ENCODE measurements at places on chromosomes 6 and 20.
A peak's percentile ranks its signal among the peaks of the same experiment; 100 is the strongest.

GRCh38 chr6:49782293-49782692 is 4.8 kb downstream of the PGK2 start:
- DNase-seq: no peak

DNA sequence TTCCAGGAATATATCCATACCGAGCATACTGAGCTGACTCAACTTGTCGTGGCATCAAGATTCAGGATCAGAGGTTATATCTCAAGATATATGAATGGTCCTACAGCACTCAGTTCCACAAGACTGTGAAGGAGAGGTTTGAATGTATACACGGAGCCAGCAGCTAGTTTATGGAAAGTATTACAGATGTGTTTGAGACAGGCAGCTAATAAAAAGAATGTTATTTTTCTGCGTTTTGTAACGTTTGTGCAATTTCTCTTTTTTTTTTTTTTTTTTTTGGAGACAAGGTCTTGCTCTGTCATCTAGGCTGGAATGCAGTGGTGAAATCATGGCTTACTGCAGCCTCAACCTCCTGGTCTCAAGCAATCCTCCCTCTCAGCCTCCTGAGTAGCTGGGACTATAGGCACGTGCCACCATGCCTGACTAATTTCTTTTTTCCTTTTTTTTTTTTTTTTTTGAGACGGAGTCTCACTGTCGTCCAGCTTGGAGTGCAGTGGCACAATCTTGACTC is 3.4 kb upstream of the FAM110A start:
- DNase-seq: no peak

DNA sequence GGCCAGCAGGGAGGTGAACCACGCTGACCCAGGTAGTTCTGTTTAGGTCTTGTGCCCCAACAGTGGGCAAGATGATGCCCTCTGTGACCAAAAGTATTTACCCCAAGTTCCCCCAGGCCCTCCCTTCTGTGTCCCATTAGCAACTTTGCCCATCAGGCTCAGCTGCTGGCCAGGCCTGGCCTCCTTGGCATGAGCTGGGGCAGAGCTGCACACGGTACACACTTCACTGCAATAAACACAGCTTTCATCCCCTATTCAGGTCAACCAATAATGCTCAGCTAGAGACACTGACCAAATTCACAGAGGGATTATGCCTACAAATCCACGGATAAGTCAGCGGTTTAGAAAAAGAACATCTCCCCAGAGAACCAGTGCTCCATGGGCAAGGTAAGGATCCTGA is 103.7 kb downstream of the SLC23A2 start:
- DNase-seq: no peak

DNA sequence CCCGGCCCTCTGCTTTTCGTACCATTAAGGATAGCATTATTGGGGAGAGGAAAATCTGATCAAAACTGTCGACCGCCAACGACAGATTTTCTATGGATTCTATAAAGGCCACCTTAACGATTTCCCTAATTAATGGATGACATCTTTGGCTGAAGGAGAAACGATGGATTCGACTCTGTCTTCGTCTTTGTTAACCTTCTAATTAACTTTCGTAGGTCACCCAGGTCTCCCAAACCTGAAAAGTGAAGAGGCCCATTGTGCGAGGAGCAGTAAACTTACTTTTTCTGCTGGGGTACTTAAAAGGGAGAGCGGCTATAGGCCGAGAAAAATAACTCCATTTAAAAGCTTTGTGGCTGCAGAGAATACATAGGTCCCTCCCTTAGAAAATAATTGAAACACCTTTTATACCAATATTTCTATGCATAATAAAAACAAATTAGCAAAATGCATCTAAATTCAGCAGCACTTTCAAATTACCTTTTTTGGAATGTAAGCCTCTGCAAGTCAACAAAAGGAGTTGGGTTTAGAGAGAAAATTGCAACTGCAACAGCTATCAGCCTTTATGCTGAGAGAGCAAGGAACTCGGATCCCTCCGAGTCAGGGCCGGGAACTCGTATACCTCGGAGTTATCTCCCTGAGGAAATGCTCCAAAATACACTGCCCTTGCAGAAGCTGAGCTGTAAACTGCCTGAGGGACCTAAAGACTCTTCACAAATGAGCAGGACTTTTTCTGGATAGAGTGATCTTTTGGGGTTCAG is 31.4 kb upstream of the NR2E1 start:
- DNase-seq: no peak

DNA sequence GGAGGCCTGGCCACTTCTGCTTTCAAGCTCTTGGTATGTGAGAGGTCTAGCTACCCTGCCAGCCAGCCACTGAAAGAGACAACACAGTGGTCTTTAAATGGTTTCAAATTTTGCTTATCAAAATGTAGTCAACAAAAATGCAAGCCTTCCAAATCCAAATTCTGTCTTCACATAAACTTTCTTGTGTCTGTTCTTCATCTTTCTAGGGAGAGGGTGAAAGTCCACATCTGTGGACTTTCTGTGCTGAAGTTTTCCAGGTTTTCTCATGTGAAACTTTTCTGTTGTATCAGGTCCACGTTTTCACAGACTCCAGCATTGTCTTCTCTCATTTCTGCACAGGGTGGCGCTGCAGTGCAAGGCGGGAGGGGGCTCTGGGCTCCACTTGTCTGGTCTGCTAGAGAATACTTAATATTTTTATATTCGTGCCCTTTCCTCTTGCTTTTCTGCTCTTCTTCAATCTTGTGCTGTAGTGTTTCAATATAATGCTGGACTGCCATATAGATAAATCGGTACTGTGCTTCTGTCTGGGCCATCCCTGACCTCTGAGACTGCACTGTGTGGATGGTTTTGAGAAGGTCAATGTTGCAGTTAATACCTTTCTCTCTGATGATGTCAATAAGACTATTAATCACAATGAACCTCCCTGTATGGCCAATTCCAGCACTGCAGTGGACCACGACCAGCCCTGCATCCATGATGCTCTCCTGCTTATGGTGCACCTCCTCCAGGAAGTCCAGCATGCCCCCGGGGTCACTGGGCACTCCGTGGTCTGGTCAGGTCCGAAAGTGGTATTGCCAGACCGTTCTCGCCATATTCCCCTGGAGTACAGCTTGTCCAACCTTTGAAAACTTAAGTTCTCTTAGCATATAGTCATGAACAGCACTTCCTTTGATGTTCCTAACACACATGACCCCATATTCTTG is 161.6 kb upstream of the TNFAIP3 start:
- peak; percentile 48 for DNase-seq

GRCh38 chr20:33037456-33037855 is 6.0 kb downstream of the BPIFB6 start:
- DNase-seq: no peak

- no peak for DNase-seq
Measured at GRCh38 chr6:3843379-3844096, 5.6 kb upstream of the FAM50B start.

DNA sequence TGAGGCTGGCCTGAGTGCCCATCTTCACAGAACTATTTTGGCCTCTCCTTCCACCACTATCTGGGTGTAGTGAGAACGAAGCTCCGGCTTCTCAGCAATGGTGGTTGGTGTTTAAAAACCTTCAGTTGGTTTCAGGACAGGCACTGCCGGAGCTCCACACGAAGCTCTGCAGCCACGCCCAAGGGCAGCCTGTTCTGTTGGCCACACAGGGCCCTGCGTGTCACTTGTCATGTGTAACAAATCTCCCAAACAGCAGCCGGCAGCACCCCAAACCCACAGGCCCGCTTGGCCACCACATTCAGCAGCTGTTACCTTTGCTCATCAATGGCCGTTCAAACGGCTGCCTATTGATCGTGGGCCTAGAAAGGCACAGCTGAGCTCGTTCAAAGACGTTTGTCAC is 97.5 kb downstream of the ERMARD start:
- DNase-seq: no peak

DNA sequence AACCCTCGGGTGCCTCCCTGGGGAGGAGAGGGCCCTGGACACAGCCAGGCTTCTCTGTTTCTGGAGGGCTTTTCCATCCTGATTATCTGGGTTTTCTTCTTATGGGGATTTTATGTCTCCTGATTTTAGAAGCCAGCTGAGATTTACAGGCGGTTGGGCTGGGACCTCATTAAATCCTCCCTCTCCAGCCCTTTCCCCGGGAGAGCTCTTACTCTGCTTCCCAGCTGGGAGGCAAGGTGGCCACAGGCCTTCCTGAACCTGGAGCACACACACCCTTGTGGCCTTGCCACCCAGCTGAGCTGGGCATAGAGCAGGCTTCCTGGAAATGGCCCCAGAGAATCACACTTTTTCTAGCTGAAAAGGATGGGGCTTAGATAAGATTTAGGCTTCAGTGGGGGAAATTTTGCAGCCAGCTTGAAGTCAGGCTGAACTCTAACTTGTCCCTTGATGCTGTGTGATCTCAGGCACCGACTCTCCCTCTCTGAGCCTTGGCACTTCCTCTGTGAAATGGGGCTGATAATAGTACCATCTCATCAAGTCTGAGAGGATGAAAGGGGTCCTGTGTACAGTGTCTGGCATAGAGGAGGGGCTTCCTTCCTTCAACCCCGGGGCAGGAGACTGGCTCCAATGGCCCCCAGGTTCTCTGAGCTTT is 16.6 kb downstream of the VSTM2L start:
- DNase-seq: no peak

DNA sequence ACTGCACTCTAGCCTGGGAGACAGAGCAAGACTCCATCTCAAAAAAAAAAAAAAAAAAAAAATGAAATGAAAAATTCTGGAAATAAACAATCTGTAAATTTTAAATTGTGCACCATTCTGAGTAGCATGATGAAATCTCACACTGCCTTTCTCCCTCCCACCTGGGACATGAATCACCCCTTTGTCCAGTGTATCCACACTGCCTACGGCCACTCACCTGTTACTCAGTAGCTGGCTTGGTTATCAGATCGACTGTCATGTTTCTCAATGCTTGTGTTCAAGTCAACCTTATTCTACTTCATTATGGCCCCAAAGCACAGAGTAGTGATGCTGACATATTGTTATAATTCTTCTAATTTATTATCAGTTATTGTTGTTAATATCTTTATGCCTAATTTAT is 58.7 kb upstream of the MTHFD1L start:
- DNase-seq: no peak

- no peak for DNase-seq
Measured at GRCh38 chr6:22372922-22373321, 76.1 kb upstream of the PRL start.

DNA sequence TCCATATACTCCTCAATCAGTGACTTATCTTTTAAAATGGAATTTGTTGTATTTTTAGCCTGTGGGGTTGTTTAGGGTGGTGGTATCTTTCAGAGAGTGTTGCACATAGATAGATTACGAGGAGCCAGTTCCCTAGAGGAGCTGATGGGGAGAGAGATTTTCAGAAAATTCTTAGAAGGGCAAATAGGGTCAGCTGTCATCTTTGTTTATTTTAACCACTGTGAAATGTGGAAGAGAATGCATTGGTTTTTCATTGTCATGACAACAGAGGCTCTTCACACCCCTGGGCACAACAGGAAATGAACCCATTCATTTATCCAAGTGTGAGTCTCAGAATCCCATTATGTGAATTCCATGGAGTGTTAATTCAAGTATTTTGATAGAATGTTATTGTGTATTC is 188.4 kb downstream of the JARID2 start:
- DNase-seq: no peak

DNA sequence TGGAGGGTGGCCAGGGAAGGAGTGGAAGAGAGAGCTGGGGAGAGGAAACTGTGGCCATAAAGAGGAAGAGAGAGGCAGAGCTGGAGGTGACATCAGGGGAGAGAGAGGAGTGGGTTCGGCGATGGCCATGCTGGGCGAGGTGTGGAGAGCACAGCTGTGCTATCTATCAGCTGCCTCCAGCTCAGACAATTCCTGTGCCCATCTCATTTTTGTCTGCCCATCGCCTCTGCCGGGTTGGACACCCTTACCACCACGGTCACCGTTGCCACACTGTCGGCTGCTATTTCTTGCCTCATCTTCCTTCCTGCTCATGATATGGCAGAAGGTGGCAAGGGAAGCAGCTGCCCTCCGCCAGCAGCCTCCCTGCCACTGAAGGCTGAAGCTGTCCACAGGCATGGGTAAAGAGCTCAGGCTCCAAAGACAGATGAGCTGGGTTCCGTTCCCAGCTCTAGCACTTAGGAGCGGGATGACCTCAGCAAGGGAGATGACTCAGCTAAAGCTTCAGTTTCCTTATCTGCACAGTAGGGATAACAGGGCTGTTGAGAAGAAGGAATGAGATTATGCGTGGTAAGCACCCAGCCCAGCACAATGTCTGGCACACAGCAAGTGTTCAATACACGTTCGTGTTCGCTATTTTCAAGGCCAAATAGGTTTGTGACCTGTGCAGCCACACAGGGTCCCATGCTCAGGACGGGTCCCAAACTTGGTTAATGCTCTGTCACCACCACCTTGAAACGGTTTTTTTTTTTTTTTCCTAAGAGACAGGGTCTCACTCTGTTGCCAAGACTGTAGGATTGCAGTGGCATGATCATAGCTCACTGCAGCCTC is 21.9 kb upstream of the TAF8 start:
- no peak for DNase-seq

GRCh38 chr6:139577124-139577762 is 202.8 kb upstream of the CITED2 start:
- DNase-seq: no peak

DNA sequence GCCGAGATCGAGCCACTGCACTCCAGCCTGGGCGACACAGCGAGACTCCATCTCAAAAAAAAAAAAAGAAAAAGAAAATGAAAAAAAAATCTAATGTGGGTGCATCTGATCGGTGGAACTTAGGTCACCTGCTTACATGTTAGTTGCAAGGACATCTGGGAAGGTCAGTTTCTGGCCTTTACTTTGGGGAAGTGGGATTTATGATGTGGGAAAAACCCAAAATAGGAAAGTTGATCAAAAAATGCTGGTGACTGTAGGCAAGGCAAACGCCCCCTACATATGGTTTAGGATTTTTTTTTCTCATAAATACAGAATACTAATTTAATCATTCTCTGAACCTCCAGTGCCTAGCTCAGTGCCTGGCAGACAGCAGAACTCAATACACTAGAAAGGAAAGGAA is 69.2 kb upstream of the PIM1 start:
- no peak for DNase-seq

GRCh38 chr6:69835414-69836179 is 30.8 kb upstream of the COL19A1 start:
- no peak for DNase-seq

DNA sequence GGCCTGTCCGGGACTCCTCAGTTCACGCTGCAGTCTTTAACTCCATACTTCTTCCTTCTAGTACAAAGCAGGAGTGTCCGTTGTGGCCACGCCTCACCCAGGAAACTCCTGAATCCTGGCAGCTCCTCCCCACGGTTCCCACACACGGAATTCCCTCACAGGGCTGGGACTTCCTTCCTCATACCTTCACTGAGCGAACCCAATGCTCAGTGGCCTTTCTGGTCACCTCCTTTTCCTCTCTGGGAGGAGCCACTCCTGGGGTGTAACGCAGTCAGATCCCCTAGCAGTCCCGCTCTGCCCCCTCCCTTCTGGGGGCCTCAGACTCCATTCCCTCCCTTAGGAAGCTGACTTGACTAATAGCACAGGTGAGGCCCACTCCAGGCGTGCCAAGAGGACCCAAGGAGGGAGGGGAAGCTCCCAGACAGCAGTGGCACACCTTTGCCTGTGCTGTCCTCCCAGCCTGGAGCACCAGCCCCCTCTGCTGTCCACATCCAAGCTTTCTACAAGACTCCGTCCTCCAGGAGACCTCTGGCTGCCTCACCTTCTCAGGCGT is at the start of gene SLC52A3:
TSS of gene SLC52A3 (minus strand) at position 75 of the 553 bp plus-strand sequence. CDS start 2,726 bp downstream, outside the sequence.
- no peak for DNase-seq

GRCh38 chr6:19438566-19439353 is 398.4 kb upstream of the ID4 start:
- no peak for DNase-seq

- DNase-seq: no peak
Measured at GRCh38 chr6:107062691-107063090, 34.7 kb downstream of the MTRES1 start.
